Activated effector memory CD4-positive, alpha-beta T cell treated with Interleukin-2 at 50 U/mL for 16 hours (primary cell): ENCODE measurements at places on chromosomes 1 and 21.

DNA sequence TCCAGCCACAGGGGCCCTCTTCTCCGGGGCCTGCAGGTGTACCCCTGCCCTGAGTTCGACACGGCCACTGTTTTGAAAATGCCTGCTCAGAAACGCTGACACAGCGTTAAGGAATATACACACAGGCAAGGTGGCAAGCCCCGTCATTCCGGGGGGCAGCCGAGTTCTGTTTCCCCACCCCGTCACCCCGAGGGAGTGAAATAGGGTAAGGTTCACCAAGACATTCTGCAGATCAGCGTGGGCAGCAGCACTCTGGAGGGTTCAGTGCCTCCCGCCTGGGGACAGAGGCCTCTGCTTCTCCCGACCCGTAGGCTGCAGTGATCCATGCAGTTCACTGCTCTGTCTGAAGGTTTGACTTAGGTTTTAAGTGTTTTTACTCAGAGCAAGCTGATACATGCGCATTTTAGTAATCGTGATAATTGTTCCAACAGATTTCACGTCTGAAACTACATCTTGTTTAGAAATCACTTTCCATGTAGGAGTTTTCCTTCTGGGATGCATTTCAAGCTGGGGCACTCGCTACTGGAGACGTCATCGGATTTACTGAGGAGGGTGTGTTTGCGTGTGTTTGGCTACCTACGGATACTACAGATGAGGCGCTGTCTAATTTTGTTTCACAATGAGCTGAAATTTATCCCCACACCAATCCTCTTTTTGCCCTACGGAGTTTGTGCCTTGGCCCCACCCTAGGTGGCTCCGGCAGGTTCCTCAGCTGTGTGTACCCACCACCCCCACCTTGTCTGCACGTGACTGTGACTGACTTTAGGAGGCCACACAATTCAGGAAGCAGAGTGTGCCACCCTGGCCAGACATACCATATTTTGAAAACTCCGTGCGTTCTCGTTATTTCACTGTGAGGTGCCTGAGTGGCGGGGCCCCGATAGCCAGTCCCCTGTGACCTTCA lies 63.5 kb downstream of the AGPAT3 start:
- no peak for DNase-seq

- no peak for DNase-seq
Measured at GRCh38 chr21:36839123-36839522, 127.3 kb downstream of the HLCS start.

DNA sequence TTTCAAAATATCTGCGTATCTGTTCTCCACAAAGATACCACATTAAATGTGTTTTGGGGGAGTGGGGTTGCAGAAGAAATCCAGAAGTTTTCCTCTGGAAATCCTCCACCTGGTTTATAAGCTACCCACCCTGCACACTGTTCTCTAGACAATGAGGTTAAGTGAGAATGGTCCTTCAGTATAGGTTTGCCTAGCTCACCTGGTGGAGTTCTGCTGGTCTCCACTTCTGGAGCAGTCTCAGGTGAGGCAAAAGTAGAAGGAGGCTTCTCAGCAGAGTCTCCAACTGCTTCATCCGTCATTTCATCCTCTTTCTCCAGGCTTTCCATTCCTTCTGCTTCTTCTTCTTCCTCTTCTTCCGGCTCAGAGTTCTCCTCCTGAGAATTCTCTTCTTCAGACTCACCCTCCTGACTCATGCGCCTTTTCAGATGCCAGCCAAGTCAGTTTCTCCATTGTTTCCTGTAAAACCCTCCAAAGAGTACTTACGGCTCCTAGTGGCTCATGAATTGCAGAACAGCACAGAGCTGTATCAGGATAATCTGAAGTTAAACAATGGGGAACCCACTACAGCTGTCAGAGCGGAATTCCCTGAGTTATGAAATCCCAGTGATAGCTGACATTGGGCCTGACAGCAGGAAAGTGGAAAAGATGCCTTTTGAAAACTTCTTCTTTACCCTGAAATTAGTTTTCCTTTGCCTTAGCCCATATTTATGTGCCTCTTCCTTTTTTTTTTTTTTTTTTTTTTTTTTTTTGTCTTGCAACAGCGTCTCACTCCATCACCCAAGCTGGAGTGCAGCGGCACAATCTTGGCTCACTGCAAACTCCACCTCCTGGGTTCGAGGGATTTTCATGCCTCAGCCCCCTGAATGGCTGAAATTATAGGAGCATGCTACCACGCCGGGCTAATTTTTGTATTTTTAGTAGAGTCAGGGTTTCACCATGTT lies 38.5 kb downstream of the MSTO1 start:
- DNase-seq = no peak

- no peak for DNase-seq
Measured at GRCh38 chr1:179318491-179318890, 24.9 kb downstream of the SOAT1 start.

GRCh38 chr1:156660752-156661112 lies 16.5 kb downstream of the NES start:
- DNase-seq = no peak

GRCh38 chr1:220685879-220686278 lies 4.3 kb upstream of the C1orf115 start:
- no peak for DNase-seq

DNA sequence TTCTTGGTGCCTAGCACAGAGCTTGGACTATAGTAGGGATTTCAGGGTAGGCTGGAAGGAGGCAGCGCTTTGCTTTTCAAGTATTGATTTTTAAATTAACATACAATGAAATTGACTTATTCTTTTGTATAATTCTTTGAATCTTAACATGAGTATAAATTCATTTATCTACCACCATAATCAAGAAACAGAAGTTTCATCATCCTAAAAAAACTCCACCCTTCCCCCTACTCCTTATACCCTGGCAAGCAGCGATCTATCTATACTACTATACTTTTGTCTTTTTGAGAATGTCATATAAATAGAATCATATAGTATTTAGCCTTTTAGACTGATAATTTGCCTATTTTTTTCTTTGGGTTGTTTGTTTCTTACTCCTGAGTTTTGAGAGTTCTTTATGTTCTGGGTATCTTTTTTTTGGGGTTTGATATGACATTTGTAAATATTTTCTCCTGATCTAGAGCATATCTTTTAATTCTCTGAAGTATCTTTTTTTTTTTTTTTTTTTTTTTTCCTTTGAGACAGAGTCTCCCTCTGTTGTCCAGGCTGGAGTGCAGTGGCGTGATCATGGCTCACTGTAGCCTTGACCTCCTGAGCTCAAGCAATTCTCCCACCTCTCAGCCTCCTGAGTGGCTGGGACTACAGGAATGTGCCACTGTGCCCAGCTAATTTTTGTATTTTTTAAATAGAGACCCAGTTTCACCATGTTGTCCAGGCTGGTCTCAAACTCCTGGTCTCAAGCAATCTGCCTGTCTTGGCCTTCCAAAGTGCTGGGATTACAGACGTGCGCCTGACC lies 6.4 kb downstream of the RPS6KC1 start:
- no peak for DNase-seq

DNA sequence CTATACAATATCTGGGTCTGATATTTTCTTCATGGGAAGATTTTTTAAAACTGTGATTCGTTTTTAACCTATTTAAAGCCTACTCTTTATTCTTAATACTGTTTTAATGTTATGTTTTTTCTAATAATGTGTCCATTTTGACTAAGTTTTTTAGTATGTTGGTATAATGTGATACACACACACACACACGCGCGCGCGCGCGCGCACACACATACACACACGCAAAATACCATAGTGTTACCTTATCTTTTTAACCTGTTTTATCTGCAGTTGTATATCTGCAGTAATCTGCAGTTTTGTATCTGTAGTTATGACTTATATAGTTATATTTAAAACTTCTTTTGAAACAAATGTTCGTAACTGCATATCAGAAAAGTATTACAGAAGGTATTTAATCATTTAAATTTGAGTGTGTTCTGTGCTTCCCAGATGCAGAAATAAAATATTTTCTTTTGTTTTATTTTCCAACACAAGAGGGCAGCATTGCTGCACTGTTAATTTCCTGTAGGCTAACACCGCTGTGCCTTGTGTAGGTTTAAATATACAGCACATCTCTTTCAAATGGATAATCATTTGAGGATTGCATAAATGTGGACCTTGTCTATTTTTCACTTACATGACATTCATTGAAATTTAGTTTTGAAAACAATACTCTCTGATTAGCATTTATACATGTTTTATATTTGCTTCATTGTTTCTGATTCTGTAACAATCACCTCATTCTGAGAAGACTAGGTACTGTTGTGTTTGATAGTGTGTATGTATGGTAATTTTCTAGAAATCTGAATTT lies 166.1 kb downstream of the PDE4B start:
- no peak for DNase-seq

DNA sequence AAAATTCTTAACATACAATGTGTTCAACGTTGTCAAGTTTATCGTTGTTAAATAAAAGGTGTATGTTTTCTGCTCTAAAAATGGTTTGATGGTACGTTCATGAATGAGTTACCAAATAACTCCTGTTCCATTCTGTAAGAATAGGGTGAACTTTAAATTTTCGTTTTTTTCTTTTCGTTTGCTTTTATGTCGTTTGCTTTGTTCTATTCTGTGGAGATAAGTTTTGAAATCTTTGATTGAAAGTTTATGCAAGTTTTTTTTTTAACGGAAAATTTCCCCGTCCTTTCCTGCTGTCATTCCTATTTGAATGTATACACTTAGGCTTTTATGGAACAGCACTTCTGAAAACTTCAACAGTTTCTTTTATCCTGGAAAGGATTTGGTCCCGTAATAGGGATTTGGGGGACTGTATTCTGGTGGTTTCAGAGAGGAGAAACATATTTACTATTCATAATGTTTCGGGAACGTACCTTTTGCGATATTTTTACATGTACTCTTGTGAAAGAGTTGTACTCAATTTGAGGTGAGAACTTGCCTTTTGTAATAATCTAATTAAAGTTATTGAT lies 1.7 kb downstream of the DR1 start:
- DNase-seq = no peak

GRCh38 chr1:96214982-96215381 lies 506.6 kb upstream of the PTBP2 start:
- no peak for DNase-seq

DNA sequence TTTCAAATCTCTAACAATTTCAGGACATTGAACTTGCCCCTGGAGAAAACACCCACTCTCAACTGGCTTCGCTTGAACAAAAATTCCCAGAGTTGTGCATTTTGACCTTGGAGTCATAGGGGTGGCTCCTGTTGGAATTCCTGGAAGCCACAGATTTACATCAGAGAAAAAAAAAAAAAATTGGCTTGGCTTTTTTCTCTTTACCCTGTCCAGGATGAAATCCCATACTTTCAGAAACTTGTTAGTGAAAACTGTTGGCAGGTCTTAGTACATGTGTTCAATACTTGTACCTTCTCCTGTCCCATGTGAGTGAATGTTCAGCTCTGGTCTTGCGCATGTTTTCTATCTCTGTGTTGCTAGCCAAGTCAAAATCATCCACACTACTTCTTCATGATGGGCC lies 228.8 kb downstream of the TGFB2 start:
- DNase-seq = no peak
